ENCODE measurements at places on chromosomes 3 and 15. TPM values are rescaled to one million over a fixed set of nuclear protein-coding genes. Genes with fewer than 3 reads are reported as not detected.

DNA sequence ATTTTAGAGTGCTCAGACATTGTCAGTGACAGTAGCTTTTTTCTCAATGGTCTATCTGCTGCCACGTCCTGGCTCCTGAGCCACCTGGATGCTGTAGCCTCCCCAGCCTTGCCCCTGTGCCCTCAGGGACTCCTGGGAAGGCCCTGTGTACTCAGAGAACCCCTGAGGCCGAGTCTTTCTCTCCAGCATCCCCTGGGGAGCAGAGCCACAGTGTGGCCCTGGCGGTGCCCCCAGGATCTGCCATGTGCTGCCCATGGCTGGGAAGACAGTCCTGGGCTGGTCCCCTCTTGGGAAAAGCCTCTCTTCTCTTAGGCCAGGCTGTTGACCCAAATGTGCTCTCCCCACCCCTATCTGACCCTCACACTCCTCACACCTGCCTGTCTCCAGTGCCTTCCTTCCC lies 5.0 kb downstream of the MYD88 start:
- no peaks in the 10 kb centered on the region for H3K27me3 ChIP-seq
- DNase-seq = peak; percentile 8
- H3K4me1 ChIP-seq = peaks cover 7% of the 10 kb centered on the region
- H3K27ac ChIP-seq = no peak overlapping the region

- peaks cover 23% of the 10 kb centered on the region for H3K4me1 ChIP-seq
- H3K4me3 ChIP-seq = no peak overlapping the region
- peak; percentile 75 for DNase-seq
- H3K27me3 ChIP-seq = no peaks in the 10 kb centered on the region
- H3K27ac ChIP-seq = no peak overlapping the region
These were observed 51.7 kb downstream of the ARNT2 start for GRCh38 chr15:80455668-80456442.

DNA sequence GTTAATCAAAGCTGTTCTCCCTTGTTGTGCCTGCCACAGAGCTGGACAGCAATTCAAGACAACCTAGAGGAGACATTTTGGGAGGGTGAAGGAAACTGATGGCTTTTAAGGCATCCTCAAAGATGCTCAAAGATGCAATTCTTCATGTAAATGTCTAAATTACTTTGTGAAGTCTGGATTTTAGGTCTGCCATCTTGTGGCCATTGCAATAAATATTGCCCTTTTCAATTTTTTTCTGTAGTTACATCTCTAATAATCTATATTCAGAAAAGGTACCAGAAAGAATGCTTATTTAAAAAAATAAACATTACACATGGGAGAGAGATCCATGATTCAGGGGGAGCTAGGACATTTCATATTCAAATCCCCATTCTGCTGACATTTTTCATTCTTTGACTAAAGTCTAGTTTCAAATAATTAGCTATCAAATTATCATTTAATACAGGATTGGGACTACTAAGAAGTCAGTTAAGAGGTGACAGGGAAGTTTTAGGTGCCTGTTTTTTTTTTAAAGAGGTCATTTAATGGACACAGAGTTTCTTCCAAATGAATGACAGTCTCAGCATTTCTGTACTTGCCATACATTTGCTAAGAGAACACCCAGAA lies 259.8 kb upstream of the WNT5A start:
- no peak for DNase-seq
- no peak overlapping the region for H3K27ac ChIP-seq
- H3K27me3 ChIP-seq = no peaks in the 10 kb centered on the region
- no peak overlapping the region for H3K4me3 ChIP-seq
- no peaks in the 10 kb centered on the region for H3K4me1 ChIP-seq

Gene MEGF11
- 4.5 TPM for total RNA-seq
